ENCODE measurements at places on chromosomes 13 and 19.

GRCh38 chr19:35042056-35042730 lies 672 bp downstream of the HPN start:
- DNase-seq = no peak

DNA sequence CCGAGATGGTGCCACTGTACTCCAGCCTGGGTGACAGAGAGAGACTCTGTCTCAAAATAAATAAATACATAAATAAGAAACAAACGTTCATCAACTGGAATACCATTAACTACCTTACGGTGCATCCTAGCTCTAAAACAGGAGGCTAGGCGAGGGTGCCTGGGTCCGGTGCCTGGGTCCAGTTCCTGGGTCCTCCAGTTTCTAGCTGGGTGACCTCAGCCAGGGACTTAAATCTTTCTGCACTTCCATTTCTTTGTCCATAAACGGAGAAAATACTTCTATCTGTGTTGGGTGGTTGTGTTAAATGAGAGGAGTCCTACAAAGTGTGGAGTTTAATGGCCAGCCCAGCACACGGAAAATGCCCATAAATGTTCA lies 34.0 kb downstream of the RFX2 start:
- DNase-seq = peak; percentile 41

DNA sequence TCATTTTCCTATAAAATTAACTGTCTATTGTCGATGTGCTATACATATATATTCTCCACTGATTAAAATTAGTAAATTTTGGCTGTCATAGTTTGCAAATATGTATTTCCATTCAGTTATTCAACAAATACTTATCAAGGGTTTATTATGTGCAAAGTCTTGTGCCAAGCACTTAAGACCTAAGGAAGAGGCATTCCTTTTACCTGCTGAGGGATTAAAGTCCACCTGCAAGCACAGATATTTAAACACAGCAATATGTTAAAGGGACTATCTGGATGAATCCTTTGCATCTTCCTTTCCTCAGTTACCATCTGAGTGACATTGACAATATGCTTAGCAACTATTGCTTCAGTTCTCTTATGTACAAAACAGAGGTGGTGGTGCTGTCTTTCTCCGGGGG lies 89.3 kb downstream of the LIG4 start:
- no peak for DNase-seq

DNA sequence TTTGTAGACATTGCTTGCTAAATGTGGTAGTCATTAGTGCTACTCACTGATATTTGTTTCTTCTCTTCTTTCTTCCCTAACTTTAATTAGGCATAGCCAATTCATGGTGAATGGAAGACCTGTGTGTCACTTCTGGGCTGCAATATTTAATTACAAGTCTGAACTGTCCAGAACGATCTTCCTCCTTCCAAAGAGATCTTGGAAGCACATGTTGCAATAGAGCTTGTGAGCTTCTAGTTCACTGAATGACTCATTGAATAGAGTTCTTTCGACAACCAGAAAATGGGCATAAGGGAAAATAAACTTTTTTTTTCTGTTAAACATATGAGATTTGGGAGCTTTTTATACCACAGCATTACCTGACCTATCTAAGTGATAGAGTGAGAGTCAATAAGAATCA lies 1264.6 kb downstream of the PCDH9 start:
- no peak for DNase-seq

- no peak for DNase-seq
Observed at GRCh38 chr19:45098521-45099466, 5.8 kb downstream of the PPP1R37 start.

All from coronary artery (tissue), 2 donors.